ENCODE measurements at places on chromosomes 6 and 20.
A peak's percentile ranks its signal among the peaks of the same experiment; 100 is the strongest.

DNA sequence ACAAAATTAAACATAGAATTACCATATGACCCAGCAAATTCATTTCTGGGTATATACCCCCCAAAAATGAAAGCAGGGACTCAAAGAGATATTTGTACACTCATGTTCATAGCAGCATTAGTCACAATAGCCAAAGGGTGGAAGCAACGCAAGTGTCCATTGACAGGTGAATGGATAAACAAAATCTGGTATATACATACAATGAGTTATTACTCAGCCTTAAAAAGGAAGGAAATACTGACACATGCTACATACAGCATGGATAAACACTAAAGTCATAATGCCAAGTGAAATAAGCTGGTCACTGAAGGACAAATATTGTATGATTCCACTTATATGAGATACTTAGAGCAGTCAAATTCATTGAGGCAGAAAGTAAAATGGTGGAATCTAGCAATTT, 5.3 kb upstream of the STX11 start:
- ATAC-seq, result no peak

DNA sequence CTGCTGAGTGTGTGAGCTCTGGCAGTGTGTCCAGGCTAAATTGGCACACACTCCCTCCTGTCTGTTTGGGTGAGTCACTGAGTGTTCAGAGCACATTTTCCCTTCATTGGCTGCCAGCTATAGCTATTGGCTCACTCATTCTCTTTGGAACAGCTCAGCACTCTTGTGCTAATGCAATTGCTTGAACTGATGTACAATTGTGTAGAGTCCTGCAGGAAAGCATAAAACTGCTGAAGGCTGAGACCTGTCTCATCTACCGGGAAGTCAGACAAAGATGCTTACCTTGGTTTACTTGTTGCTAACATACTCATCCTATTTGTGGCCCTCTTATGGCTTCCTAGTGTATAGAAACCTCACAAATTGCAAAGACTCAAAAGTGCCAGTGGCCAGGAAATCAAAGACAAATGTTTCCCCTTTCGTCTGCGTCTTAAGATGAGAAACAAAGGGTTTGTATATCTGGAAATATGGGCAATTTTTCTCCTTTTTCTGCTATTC, 351.0 kb downstream of the BCKDHB start:
- peak; percentile 92 for ATAC-seq

DNA sequence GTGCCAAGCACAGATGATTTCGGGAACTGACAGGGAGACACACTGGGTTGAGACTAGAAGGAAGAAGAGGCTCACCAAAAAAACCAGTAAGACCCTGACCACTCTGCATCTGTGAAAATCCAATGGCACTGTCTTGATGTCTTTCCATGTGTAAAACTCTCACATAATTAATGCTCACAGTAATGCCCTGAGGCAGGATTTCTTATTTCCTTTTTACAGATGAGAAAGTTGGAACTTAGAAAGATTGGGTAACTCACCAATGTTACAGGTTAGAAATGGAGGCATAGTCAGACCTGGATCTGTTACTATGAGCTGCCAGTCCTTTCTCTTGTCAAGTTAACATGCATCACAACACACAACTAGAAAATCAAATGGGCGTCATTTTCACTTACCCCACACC, 151.0 kb upstream of the MCHR2 start:
- ATAC-seq, result no peak

DNA sequence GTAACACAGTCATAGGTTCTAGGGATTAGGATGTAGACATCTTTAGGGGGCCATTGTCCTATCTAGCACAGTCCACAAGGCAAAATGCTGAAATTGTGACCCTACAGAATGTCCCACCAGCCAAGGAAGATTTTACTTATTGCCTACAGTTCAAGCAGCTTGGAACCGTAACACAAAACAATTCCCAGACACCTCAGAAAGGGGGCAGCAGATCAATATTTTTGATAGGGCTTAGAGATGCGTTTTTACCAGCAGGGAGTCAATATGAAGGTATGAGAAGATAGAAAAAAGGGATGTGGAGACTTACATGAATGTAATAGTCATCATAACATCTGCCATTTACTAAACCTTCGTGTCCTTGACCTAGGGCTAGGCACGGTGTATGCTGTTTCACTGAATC, 81.0 kb downstream of the TMEM170B start:
- no peak for ATAC-seq

DNA sequence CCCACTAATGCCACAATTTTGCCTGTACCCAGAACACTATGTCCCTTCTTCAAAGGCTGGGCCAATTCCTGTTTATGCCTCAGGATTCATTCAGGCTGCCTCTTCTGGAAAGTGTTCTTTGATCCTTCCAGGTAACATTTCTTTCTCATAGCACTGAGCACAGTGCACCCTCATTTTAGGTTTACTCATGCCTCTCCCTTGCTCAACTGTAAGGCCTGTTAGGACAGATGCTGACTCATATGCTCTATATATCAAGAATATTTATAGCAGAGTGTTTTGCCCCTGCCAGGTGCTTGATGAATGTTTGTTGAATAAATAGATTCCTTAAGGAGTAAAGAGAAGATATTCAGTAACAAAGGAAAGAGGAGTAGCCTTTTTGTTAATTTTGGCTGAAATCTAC, 263.9 kb downstream of the PHF3 start:
- peak; percentile 87 for ATAC-seq
